Stimulated activated naive B cell treated with anti-CD40 and anti-IgM and Interleukin-4, amounts not matched to agents 10 μg/mL and 1 μg/mL and 100 μg/mL, for 72 hours (primary cell): ENCODE measurements at places on chromosomes 3 and 15.

- no peak overlapping the region for H3K27ac ChIP-seq
- no peaks in the 10 kb centered on the region for H3K27me3 ChIP-seq
- H3K4me1 ChIP-seq, result peaks cover 31% of the 10 kb centered on the region
These were observed 364.9 kb upstream of the RBMS3 start for GRCh38 chr3:28915741-28916500.

GRCh38 chr3:187983484-187984124, 170.4 kb upstream of the LPP start:
- no peak overlapping the region for H3K27ac ChIP-seq
- peaks cover 39% of the 10 kb centered on the region for H3K4me1 ChIP-seq
- no peak overlapping the region for H3K4me3 ChIP-seq
- peaks cover 4% of the 10 kb centered on the region for H3K27me3 ChIP-seq

DNA sequence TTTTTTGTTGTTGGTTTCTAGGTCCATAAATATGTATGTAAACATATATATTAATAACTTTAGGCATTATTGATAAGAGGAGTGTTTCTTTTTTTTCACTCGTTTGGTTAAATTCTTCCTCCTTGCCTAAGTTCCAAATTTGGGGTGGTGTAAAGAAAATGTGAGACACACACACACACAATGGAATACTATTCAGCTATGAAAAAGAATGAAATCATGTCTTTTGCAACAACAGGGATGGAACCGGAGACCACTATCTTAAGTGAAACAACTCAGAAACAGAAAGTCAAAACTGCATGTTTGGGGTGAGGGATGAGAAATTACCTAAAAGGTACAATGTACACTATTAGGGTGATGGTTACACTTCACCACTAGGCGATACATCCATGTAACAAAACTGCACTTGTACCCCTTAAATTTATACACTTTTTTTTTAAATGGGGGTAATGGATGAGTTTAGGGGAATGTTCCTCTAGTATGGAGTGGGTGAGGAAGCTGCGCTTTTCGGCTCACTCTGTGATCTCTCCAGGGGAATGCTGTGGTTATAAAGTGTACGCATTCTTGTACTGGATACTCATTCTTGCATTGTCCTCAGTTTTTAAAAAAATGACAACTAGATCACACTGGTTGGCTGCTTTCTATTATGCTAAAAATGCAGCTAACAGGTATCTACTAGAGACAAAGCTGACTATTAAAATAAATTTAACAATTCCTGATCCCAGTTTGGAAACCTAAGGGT, 50.8 kb upstream of the PPARG start:
- no peaks in the 10 kb centered on the region for H3K36me3 ChIP-seq
- peaks cover 21% of the 10 kb centered on the region for H3K27me3 ChIP-seq
- no peak for DNase-seq

GRCh38 chr15:74307827-74308811, 59.3 kb downstream of the CYP11A1 start:
- no peak overlapping the region for H3K4me3 ChIP-seq
- peak; percentile 26 for DNase-seq
- H3K36me3 ChIP-seq, result no peaks in the 10 kb centered on the region
- no peak overlapping the region for H3K27ac ChIP-seq
- peaks cover 71% of the 10 kb centered on the region for H3K27me3 ChIP-seq
- no peaks in the 10 kb centered on the region for H3K4me1 ChIP-seq

GRCh38 chr3:184345317-184346144, 8.1 kb downstream of the FAM131A start:
- peaks cover 6% of the 10 kb centered on the region for H3K4me1 ChIP-seq
- no peak for DNase-seq
- H3K36me3 ChIP-seq, result peaks cover 22% of the 10 kb centered on the region
- H3K27me3 ChIP-seq, result no peaks in the 10 kb centered on the region
- no peak overlapping the region for H3K27ac ChIP-seq

DNA sequence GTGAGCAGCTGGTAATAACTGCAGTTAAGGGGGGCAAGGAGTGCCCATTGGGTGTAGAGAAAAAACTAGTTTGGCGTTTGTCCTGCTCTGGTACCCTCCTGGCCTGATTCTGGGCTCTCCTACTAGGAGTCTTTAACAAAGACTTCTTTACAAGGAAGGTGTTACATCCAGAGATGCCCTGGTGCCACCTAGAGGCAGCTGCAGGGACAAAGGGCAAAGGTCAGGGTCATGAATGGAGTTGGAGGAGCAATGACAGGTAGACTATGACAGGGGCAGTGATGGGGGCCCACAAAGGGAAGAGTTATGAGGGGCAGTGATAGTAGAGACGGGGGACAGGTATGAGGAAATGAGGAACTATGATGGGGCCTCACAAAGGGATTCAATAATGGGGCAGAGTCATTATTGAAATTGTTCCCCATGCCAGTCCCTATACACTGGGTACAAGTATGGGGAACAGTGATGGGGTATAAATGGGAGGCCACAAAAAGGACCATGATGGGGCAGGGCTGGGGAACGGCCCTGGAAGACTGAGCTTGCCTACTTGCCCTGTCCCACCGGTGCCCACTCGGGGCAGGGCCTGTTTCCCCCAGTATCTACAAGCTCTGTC, 7.9 kb downstream of the CCDC71 start:
- H3K36me3 ChIP-seq, result peaks cover 15% of the 10 kb centered on the region
- DNase-seq, result peak; percentile 38
- no peak overlapping the region for H3K4me3 ChIP-seq
- no peaks in the 10 kb centered on the region for H3K27me3 ChIP-seq
- peaks cover 18% of the 10 kb centered on the region for H3K4me1 ChIP-seq
